Erythroblast (primary cell): ENCODE measurements at places on chromosomes 2 and 18.
A peak's percentile ranks its signal among the peaks of the same experiment; 100 is the strongest.

DNA sequence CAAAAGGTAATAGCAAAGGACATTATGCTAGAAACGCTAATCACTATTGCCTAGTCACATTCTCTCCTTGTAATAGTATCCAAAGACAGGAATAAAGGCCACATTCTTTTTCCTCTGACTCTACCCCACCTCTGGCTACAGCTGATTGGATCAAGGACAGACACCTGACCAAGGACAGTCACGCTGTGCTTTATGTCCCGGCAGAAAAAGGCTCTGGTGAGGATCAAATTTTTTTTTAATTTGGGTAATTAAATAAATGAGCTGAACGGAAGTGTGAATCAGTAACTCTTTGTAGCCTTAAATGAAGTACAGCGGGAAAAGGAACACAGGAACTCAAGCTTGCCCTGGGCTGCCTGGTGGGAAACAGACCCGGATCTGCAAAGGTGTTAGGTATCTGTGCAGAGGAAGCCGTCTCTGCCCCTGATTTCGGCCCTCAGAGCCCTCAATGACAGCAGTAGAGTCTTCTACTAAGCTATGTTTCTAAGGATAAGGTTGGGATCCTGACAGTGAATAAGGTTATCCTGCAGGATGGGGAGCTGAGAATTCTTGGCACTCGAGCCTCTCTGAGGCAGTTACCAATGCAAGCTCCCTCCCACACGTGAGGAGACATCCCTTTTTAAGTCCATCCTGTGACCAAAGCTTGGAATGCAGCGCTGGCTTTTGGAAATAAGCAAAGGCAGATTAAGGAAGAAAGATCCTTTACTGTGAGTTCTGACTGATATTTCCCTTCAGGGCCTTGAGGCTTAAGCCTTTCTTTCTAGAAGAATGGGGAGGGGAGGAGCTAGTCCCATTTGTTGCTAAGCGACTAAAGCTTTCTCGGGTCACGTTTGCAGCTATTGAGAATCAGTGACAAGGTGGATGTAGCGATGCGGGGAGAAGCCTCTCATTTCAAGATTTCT is 37.8 kb upstream of the IKZF2 start:
- DNase-seq: no peak

DNA sequence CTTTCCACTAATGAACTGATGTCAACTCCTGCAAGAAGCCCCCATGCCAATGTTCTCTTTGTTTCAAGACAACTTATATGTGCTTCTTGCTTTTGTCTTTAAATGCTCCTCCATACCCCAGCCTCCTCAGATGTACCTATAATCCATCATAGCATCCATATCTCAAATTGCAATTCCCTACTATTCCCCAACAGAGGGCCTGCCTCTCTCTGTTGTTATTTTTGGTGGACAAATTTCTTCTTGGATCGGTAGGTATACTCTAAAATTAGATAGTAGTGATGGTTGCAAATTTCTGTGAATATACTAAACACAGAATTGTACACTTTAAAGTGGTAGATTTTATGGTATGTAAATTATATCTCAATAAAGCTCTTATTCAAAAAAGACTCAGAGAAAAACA is 820.1 kb downstream of the METTL4 start:
- DNase-seq: no peak

DNA sequence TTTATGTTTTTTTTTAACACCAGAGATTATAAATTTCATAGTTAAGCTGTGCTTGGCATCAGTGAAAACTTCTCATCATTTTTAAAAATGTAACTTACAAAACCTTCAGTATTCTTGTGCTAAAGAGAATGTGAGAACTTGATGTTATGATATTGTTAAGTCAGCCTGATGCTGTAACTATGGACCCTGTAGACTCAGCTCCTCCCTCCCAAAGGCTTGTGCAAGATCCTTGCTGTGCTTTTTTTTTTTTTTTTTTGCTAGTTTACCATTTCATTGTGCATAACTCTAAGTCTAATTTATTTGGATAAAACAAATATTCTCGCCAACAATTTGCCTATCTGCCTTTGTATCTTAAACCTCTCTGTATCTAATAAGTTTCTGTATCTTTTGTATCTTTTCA is 12.9 kb upstream of the TFPI start:
- DNase-seq: no peak

GRCh38 chr2:169768262-169768995 is 30.2 kb upstream of the SSB start:
- peak; percentile 29 for DNase-seq

DNA sequence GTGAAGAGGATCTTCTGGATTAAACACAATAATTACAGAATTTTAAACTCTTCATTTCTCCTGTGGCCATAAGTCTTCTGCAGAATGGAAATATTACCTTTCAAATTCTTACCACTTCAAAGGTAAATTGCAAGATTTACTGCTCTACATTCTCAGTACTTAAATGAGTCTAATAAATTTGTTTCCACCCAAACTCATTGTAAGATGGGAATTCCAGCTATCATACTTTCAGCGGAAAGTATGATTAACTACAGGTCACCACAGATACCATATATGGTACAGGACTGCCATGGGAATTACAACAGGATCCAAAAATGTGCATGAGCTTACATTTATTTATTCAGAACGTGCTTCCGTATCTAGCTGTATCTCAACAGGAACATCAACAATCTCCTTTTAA is 3.1 kb downstream of the DSC3 start:
- no peak for DNase-seq

DNA sequence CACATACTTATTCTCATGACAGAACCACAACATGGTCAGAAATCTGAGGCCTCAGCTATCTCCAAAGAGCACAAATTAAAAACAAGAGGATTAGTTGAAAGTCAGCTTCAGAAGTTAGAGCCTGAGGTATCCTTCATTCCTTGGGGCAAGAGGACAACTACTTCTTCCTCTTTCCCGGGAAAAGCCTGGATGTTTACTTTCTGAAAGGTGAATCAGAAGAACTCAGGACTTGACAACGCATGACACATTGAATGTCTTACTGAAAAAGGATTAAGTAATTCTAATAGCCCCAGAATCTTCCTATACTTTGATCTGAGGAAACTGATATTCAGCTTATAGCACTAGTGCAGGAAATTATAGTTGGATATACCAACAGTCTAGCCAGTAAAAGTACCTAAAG is 573.2 kb downstream of the METTL4 start:
- DNase-seq: no peak
